ENCODE measurements at places on chromosomes 7 and 10. TPM values are rescaled to one million over a fixed set of nuclear protein-coding genes. Genes with fewer than 3 reads are reported as not detected.

CRHR2 gene
- total RNA-seq, result not detected

DNA sequence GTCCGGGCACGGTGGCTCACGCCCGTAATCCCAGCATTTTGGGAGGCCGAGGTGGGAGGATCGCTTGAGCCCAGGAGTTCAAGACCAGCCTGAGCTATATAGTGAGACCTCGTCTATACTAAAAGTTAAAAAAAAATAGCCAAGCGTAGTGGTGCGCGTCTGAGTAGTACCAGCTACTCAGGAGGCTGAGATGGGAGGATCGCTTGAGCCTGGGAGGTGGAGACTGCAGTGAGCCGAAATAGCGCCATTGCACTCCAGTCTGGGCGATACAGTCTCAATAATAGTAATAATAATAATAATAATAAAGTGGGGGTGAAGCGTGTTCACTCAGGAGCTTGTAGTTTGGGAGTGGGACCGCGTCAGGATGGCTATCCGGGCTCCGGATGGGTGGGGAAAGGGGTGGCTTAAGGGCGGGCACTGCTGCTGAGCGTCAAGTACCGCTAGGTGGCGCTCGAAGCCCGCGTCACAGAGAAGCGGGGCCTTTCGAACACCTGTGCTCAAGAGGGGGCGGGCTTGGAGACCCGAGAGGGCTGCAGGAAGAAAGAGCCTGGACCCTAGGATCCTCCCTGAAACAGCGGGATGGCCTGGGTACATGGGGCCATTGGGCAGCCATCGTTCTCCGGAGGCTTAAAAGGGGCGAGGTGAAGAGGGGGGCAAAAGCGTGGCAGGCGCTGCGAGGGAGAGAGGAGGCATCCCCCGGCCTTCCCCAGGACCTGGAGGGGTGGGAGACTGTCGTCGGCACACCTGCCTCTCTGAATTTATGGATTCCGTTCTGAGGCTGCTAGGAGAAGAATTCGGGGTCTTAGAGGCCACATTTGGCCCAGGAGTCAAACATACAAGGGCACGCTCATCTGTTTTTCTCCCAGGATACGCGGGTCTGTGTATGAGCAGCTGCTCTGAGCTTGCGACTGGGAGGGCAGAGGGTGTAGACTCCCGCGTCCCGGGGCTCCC is 14.5 kb downstream of the LBX1 start:
- peak; percentile 74 for DNase-seq

GRCh38 chr7:28570970-28571288 is 158.6 kb downstream of the CREB5 start:
- DNase-seq, result no peak

LRGUK gene
- 0.16 TPM for total RNA-seq

VIPR2 gene
- 0.14 TPM for total RNA-seq

OR2A1 gene
- not detected for total RNA-seq

DNA sequence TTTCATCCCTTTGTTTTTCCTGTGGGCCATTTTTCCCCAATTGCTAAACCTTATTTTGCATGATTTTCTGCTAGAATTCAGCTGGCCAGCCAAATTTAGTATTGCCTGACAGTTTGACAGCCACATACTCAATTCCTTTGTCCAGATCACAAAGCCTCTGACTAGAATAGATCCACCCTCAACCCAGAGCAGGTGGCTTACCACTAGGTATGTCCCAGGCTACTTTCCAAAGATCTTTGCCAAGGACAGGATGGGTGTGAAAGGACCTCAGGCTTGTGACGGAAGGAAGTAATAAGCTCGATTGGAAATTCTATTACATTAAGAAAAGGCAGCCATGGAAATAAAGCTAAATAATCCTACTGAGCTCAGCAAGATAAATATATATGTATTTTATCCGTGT is 50.6 kb upstream of the AGK start:
- DNase-seq, result no peak

NANOS1 gene
- total RNA-seq, result 0.08 TPM

TET1 gene
- 0.14 TPM for total RNA-seq

ZKSCAN5 gene
- 6.4 TPM for total RNA-seq

- no peak for DNase-seq
These were observed 25.7 kb downstream of the MYOF start for GRCh38 chr10:93456480-93456879.

- no peak for DNase-seq
These were observed at the start of gene SLC18A3 for GRCh38 chr10:49610114-49610457. Gene SLC18A3 (plus strand): TSS chr10:49610310. CDS start chr10:49610741, 431 bp downstream.

PTF1A gene
- total RNA-seq, result not detected

- no peak for DNase-seq
These were observed 7.4 kb upstream of the DNAJB6 start for GRCh38 chr7:157329447-157329846.

DNA sequence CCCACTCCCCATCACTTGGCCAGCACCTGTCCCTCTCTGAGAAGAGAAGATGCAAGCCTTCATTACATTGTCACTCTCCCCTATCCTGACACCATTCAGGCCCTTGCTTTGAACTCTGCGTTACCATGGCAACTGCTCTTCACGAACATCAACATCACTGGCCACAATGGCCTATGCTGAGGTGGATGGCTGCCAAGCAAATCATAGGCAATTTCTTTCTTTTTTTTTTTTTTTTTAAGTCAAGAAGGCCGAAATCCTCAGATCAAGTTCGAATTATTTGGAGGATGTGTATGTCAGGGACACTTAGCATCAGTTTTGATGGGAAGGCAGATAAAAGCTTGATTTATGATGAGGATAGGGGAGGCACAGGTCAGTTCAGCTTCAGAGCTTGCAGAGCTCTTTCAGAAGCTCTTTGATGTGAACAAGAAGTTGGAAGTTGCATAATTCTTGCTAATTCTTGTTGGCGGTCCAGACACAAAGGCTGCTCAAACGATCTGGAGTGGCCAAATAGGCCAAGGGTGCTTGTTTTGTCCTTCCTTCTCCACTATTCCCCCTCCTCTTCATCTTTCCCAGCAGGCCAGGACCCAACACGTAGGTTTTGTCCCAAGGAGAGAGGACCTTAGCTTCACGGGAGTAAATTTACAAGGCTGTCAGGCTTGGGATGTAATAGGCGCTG is 179.9 kb upstream of the NPVF start:
- no peak for DNase-seq

DNA sequence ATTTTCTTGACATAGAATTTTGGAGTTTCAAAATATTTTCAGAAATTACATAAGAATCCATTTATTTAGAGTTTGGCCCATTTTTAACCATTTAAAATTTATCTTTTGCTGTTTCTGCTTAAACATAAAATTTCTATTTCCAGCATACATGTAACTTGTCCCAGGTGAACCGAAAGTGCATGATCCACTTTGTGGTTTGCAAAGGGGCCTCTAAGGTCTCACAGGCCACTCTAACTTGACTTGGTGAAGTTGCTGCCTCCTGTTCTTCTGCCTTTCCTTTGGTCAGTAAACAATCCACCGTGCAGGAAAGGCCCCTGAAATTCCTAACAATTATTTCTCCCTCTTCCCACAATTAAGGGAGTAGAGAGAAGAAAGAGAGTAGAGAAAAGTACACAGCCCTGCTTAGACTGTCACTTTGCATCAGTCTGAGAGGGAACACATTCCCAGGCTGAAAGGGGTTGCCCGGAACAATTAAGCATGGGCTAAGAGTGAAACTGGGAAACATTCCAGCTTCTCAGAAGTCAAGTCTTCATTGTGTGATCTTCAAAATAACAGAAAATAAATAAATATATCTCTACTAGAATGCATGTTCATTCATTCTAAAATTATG is 79.5 kb upstream of the SEMA3A start:
- DNase-seq, result no peak

LGI1 gene
- total RNA-seq, result not detected

DNA sequence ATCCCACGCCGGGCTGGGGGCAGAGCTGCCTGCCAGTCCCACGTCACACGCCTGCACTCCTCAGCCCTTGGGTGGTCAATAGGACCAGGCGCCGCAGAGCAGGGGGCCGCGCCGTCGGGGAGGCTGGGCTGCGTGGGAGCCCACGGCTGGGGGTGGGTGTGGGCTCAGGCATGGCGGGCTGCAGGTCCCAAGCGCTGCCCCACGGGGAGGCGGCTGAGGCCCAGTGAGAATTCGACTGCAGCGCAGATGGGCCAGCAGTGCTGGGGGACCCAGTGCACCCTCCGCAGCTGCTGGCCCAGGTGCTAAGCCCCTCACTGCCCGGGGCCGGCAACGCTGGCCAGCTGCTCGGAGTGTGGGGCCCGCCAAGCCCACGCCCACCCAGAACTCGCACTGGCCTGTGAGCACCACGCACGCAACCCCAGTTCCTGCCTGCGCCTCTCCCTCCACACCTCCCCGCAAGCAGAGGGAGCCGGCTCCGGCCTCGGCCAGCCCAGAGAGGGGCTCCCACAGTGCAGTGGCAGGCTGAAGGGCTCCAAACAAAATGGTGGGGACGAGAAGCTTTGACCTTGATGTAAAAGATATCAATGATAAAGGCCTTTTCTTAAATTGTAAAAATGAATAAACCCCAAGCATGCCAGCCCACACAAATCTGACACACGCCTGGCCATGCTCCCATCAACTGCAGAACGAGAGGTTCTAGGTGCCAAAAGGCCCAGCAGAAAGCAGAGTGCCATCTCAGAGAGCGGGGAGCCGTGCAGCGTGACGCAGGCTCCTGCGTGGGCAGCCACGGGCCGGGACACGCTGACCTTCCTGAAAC is 255.5 kb downstream of the MAD1L1 start:
- no peak for DNase-seq

DNA sequence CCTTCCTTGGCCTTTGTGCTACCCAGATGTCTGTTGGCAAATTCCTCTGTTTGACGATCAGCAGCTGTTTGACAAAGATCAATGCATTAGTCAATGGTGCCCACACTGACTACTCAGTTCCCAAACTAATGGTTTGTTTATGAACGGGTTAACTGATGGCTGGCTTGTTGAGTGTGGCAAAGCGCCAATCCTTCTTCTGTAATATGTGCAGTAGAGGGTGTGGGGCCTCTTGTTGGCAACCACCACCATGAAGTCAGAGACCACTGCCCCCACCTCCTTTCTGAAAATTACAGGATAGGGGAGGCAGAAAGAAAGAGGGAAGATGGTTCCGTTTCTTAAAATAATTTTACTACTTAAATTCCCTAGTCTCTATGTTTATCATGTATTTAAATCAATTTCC is 2.6 kb upstream of the PLCE1 start:
- no peak for DNase-seq

APBB1IP gene
- total RNA-seq, result 41.8 TPM

GRCh38 chr10:88184543-88185297 is 321.3 kb downstream of the PTEN start:
- no peak for DNase-seq

CCDC186 gene
- 10.5 TPM for total RNA-seq

DNA sequence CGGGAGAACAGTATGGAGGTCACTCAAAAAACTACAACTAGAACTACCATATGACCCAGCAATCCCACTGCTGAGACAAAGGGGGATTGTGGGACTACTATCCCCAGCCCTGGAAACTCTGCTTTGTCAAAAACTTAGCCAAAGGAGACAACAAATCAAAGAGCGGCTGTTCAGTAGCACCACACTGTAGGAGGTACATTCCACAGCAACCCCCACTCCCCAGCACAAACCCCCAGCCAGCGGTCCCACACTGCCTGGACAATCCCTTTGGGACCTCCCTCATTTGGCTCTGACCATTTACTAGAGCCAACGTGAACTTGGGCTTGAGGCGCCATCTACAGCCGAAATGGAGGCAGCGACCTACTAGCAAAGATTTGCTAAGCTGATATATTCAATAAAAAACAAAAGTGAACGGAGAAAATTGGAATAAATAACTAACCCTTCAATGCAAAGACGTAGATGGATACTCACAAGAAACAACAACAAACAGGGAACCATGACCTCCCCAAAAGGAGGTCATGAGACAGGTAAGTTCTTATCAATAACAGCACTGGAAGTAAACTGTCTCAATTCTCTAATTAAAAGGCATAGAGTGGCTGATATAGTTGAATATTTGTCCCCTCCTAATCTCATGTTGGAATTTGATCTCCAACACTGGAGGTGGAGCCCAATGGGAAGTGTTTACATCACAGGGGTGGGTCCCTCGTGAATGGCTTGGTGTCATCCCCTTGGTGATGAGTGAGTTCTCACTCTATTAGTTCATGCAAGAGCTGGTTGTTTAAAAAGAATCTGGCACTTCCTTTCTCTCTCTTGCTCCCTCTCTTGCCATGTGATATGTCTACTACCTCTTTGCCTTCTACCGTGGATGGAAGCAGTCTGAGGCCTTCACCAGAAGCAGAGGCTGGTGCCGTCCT is 119.0 kb upstream of the KCNMA1 start:
- no peak for DNase-seq

- DNase-seq, result no peak
These were observed 763.3 kb downstream of the SORCS1 start for GRCh38 chr10:106401161-106401560.

DNA sequence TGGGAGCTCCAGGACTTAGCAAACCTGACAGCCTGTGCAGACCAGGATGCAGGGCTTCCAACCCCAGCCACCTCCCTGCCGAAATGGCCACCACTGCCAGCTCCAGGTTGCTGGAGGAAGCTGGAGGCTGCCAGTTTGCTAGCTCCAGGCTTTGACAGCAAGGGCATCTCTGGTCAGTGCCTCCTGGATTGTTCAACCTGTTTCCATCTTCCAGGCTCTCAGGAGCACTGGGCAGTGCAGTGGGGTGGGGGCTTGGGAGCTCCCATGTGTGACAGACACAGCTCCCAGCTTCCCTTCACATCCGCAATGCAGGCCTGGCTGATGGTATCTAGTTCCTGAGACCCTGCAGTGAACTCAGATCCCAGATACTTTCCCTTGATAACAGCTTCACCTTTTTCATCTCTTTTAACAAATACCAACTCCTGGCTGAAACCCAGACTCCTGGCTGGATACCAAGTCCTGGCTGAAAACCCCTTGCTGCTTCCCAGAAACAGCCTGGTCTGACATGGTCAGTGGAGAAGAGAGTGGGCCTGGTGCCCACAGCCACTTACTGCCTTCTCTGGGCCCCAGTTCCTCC is 20.8 kb upstream of the RET start:
- DNase-seq, result peak; percentile 3

GRCh38 chr10:62893036-62893435 is 76.9 kb upstream of the EGR2 start:
- no peak for DNase-seq

SVOPL gene
- not detected for total RNA-seq

- peak; percentile 17 for DNase-seq
These were observed 68.1 kb downstream of the SCRN1 start for GRCh38 chr7:29921404-29922010.

DNA sequence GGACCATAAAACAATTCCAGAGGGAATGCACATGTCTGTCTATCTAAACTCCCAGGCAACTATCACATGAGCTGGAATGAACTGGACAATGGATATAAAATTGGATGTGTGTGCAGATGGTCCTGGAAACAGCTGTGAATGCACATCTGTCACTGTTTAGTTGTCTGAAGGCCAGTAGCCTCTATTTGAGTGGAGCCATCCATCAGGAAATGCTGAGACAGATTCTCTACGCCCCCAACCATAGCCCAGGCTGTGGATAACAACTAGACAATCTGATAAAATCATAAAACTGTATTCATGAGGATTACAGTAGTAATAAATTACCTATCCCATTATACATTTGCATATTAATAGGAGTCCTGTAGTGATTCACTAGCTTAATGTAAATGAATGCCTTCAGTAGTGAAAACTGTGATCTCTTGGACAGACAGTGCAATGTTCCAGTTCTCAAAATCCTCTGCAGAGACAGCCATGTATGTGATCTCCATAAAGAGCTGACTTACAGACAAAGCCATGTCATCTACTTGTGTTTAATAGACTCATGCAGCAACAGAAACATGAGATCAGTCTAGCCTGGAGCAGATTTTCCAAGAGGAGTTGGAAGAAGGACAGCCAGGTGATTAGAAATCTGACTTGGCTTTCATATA is 907.6 kb downstream of the KCNMA1 start:
- DNase-seq, result no peak

- no peak for DNase-seq
These were observed 28.9 kb downstream of the PPP1R3C start for GRCh38 chr10:91603931-91604331.

Measured in activated T-cell treated with anti-CD3 and anti-CD28 coated beads, Interleukin-2, amount 50 U/mL, for 4 hours (primary cell).